ENCODE measurements at places on chromosomes 12 and 14.
A peak's percentile ranks its signal among the peaks of the same experiment; 100 is the strongest.

- no peak for DNase-seq
These were observed 24.3 kb downstream of the ANAPC7 start for GRCh38 chr12:110379197-110379596.

- no peak for DNase-seq
These were observed 15.7 kb downstream of the CREBL2 start for GRCh38 chr12:12627308-12627827.

DNA sequence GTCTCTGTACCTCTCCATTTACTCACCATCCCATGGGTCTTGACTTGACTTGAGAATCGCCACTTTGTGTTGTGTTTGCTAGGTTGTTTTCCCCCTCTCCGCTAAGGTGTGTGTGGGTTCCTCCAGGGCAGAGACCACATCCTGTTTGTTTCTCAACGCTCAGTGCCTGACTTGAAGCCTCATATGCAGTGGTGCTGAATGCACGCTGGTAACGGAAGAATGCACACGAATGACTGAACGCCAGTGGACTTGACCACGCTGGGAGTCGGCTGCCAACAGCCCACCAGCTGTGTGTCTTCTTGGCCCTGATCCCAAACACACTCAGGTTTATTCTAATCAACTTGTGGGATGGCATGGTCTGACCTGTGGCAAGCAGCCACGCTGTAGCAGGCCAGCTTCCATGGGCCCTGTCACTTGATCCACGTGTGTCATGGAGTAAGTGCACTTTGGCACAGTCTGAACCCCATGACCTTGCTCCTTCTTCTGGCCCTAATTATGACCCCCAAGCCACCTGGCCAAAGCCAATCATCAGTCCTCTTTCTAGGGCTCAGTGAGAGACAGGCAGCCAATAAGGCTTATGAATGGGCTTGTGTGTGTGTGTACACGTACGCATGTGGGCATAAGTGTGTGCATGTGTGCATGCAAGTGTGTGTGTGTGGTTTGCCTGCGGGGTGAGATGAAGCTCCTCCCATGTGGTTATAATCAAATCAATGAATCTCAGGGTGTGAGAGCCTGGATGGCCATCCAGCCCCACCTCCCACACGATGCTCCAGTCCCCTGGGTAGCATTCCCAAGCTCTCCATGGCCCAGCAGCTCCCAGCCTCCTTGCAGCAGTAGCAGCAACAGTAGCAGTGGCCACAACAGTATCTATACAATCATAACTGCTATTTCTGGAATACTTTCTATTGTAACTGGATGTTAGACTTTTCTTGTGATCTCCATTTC is 6.4 kb upstream of the TC2N start:
- peak; percentile 20 for DNase-seq

DNA sequence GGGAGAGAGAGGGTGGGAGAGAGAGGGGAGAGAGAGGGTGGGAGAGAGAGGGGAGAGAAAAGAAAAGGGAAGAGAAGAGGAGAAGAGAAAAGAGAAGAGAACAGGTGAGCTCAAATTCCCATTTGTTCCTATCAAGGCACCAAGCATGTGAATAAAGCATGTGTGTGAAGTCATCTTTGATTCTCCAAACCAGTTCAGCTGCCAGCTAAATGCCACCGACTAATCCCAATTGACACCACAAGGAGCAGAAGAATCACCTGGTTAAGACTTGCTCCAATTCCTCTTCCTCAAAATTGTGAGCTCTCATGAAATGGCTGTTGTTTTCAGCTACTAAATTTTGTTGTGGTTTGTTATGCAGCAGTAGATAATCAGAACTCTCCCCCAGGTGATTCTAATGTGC is 188.9 kb downstream of the TMX1 start:
- no peak for DNase-seq

DNA sequence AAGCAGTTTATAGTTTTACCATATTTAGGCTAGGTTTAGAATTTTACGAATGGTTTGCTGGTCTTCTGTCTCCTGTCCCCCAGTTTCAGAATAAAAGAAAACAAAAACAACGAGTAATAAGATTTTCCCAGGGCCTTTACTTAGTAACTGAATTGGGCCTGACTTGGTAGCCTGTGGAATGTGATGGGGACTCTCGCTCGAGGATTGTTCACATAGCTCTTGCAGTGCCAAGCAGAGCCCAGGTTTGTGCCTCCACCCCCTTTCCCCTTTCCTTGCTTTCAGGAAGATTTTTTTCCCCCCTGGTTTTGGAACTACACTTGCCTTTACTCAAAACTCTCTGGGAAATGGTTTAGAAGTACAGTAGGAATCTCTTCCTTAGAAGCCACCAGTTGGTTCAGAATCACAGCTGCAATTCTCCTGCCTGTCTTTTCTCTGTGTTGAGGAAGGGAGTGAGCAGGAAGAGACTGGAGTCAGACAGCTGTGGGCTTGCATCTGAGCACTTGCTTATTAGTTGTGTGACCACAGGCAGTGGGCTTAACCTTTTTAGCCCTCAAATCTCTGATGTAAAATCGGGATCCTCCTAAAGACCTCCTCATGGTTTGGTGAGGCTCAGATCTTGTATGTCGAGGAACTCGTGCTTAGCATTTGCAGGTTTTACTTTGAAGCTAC is 501.2 kb downstream of the PCNX1 start:
- no peak for DNase-seq

Measured in stimulated activated CD4-positive, alpha-beta T cell treated with anti-CD3 and anti-CD28 coated beads, Interleukin-4, amount 100 ng/mL, for 4 hours (primary cell).